Stimulated activated CD8-positive, alpha-beta memory T cell treated with anti-CD3 and anti-CD28 coated beads, Interleukin-4, amount 100 ng/mL, for 1 hour (primary cell): ENCODE measurements at places on chromosomes 3 and 15.

- no peak for DNase-seq
Measured at GRCh38 chr3:138441742-138442141, 7.3 kb downstream of the ESYT3 start.

GRCh38 chr15:65343374-65343981 lies 34.3 kb downstream of the IGDCC3 start:
- no peak for DNase-seq

- no peak for DNase-seq
Measured at GRCh38 chr15:75063889-75064288, 40.5 kb downstream of the PPCDC start.

- DNase-seq = no peak
Measured at GRCh38 chr15:67832031-67832551, 6.8 kb downstream of the SKOR1 start.

- peak; percentile 8 for DNase-seq
Measured at GRCh38 chr3:27632431-27633223, 89.5 kb downstream of the EOMES start.

DNA sequence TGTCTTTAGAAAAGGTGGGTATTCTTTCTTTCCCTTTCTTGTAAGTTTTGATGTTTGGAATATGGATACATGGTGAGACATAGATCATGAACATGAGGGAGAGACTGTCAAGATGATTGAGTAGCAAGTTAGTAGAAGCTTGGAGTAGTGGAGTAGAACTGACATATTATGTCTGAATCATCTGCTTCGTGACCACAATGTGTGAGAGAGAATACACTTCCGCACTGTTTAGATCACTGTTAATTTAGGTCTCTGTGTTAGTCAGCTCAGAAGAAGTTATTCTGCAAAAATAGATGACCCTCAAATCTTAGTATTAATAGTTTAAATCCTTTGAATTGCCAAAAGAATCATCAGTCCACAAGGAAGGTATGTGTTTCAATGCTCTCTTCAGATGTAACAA lies 151.0 kb downstream of the OXSM start:
- DNase-seq = no peak

DNA sequence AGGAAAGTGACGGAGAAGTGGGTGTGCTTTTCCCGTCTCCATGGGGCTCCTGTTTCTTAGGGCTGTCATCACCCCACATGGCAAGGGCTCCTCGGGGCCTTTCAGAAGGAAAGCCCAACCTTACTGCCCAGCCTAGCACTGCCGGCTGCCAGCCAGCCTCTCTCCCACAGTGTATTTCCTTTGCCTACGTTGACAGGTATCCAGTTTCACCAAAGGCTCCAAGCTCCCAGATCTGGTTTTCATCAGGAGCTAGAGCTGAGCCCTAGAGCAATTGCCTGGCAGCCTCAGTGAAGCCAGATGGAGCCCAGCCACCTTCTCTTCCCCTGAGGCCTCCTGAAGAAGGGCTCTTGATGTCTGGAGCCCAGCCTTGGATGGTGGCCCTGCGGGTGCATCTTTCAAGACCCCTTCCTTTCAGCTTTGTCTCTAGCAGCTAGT lies 20.2 kb downstream of the CRABP1 start:
- DNase-seq = no peak

- DNase-seq = no peak
Measured at GRCh38 chr15:100944986-100945385, 25.8 kb downstream of the LRRK1 start.

DNA sequence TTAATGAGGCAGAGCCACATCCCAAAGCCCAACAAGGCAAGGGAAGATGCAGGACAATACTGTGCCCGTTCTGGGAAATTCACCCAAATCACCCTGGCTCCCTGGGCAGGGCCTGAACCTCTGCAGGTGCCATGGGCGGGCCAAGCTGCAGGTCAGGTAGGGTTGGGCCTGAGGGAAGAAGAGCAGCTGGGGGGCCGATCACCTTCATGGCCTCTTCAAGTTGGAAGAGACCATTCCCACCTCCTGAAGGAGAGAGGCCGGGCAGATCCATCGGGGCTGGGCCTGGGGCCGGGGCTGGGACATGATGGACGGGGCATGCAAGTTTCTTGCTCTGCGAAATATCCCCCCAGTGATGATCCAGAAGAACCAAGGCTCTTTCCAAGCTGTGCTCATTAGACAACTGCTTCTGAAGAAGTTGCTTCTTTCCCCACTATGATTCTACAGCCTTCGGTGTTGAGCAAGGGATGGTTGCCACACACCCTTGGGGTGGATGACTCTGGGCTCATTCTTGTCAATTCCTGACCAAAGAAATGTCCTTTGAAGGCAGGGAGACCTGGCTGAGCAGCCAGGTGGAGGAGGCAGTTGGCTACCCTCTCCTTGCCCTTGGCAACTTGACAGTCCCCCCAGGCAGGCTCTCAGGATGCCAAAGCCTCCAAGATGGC lies 38.2 kb downstream of the KLHL25 start:
- DNase-seq = no peak

DNA sequence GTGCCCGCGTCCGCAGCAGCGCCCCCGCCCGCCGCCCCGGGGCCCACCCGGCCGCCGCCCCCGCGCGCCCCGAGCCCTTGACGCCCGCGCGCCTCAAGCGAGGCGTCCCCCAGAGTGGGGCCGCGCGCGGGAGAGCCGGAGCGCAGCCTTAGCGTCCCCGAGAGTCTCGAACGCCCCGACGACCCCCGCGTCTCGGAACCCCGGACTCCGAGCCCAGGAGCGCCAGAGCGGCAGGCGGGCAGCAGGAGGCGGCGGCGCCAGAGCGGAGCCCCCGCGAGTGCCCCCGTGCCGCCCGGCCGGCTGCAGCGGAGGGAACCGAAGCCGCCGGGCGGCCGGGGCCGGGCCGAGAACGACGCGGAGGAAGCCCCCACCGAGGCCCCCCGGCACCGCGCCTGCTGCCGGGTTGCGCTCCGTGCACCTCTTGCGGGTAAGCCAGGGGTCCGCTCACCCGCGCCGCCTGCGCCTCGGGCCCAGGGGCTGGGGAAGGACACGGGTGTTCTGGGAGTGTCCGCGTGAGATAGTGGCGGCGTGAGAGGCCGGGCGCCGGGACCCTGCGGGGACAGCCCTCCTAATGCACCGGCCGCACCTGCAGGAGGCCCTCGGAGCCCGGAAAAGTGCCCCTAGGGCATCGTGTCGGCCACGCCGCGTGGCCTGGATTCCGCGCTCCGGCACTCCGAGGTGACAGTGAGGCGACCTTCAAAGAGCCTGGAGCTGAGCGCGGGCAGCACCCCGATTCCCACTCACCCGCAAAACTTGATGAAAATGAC lies 52.0 kb upstream of the ULK4 start:
- no peak for DNase-seq

GRCh38 chr3:63617391-63617790 lies 35.1 kb upstream of the SNTN start:
- no peak for DNase-seq

- no peak for DNase-seq
Measured at GRCh38 chr15:77179541-77179998, 108.7 kb upstream of the TSPAN3 start.

DNA sequence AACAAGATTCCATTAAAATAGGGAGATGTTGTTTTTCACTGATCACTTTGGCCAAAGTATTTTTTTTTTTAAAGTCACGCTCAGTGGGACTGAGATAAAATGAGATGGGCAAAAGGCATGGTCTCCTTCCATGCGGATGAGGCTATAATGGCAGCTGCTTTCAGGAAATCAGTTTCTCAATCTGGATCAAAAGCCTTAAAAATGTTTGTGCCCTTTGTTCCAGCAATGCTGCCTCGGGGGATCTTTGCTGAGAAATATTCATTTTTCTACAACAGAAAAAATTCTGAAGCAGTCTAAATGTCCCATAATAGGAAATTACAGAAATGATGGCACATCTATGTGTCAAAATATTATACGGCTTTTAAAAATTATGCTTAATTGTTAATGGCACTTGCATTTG lies 97.2 kb downstream of the SMAD6 start:
- no peak for DNase-seq

GRCh38 chr3:32153414-32154204 lies 47.2 kb downstream of the GPD1L start:
- no peak for DNase-seq

DNA sequence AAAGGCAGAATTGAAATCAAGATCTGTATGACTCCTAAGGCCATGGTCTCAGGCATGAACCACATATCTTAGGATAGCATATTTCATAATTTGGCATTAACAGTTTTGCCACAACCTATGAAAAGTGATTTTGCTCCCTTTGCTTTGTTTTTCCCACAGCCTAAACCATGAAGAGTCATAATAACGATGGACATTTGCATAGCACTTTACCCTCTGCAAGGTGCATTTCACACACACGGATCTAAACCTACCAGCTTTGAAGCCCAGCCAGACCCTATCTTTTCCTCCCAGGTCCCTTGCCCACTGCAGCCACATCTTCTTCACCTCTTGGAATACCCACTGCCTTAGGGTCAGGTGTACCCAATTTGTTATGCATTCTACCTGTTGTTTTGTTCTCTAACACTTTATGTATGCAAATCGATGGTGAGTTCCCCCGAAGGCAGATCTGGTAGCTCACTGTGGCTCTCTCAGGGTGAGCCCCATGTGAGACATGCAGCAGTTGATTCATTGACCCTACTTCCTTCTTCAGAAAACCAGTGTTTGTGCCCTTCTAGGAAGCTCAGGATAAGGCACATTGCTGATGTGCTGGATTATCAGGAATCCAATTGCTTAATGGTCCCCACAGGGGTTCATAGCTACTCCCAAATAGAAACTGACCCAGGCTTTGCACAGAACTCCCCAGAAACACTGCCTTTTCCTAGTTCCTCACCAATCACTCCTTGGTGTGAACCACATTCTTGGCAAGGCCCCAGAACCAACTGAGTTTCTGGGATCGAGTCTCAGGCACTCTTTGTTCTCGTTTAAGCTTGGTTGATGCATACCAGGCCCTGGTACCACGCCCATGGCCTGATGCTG lies 8.7 kb downstream of the ARHGAP31 start:
- DNase-seq = no peak

DNA sequence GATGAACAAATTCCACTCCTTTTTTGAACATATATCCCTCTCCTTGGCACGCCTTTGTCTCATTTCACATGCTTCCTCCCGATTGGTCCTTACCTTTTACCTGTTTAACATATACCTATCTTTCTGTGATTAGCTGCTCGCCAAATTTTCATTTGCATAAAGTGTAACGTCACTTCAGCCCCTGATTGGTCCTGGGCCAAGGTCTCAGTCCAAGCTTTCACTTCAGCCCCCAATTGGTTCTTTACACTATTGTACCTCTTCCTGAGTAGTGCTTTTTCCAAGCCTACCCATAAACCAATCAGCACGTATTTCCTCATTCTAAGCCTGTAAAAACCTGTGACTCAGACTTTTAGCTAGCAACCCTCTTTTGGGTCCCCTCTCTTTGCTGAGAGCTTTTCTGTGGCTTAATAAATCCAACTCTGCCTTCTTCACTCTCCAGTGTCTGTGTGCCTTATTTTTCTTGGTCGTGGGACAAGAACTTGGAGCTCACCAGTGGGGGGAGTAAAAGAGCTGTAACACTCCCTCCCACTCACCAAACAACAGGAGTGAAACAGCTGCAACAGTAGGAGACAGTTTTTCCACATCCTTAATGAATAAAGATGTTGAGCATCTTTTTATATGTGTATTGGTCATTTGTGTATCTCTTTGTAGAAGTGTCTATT lies 584 bp upstream of the XCR1 start:
- no peak for DNase-seq
